ENCODE measurements at places on chromosomes 13 and 19. TPM values are rescaled to one million over a fixed set of nuclear protein-coding genes. Genes with fewer than 3 reads are reported as not detected.

GRCh38 chr13:22076658-22077057, 405.8 kb downstream of the FGF9 start:
- H3K4me3 ChIP-seq, result no peak overlapping the region
- no peaks in the 10 kb centered on the region for H3K36me3 ChIP-seq
- H3K4me1 ChIP-seq, result no peaks in the 10 kb centered on the region
- no peak overlapping the region for H3K27ac ChIP-seq
- no peaks in the 10 kb centered on the region for H3K27me3 ChIP-seq
- DNase-seq, result no peak

GRCh38 chr19:3981736-3982681, 3.3 kb downstream of the EEF2 start:
- H3K36me3 ChIP-seq, result peaks cover 71% of the 10 kb centered on the region
- H3K4me3 ChIP-seq, result no peak overlapping the region
- no peak overlapping the region for H3K27ac ChIP-seq
- peaks cover 25% of the 10 kb centered on the region for H3K4me1 ChIP-seq
- no peak for DNase-seq
- peaks cover 6% of the 10 kb centered on the region for H3K27me3 ChIP-seq

- peaks cover 16% of the 10 kb centered on the region for H3K4me1 ChIP-seq
- H3K27ac ChIP-seq, result peak overlapping the region; percentile 92
- no peaks in the 10 kb centered on the region for H3K27me3 ChIP-seq
- H3K36me3 ChIP-seq, result peaks cover 10% of the 10 kb centered on the region
- no peak for DNase-seq
- peak overlapping the region; percentile 62 for H3K4me3 ChIP-seq
Observed at GRCh38 chr19:34359954-34360315, 5.1 kb upstream of the GPI start.

The CLDND2 gene
- 2.7 TPM for polyA plus RNA-seq

DNA sequence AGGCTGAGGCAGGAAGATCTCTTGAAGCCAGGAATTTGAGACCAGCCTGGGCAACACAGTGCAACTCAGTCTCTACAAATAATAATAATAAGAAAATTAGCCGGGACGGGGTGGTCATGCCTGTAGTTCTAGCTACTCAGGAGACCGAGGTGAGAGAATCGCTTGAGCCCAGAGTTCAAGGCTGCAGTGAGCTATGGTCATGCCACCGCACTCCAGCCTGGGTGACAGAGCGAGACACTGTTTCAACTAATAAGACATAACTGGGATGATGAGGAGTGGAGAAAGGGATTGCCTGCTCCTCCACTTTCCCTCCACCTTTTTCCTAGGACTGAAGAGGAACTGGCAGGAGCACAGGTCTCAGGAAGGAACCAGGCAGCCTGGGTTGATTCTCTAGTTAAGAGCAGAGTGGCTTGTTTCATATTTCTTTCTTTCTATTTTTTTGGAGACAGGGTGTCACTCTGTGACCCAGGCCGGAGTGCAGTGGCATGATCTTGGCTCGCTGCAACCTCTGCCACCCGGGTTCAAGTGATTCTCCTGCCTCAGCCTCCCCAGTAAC, 4.6 kb upstream of the GPI start:
- H3K4me3 ChIP-seq, result no peak overlapping the region
- DNase-seq, result no peak
- H3K27me3 ChIP-seq, result no peaks in the 10 kb centered on the region
- H3K4me1 ChIP-seq, result peaks cover 16% of the 10 kb centered on the region

The COLGALT1 gene
- polyA plus RNA-seq, result 50.4 TPM

- no peak for DNase-seq
- peaks cover 6% of the 10 kb centered on the region for H3K36me3 ChIP-seq
- H3K4me3 ChIP-seq, result no peak overlapping the region
- no peaks in the 10 kb centered on the region for H3K27me3 ChIP-seq
- no peaks in the 10 kb centered on the region for H3K4me1 ChIP-seq
- no peak overlapping the region for H3K27ac ChIP-seq
Observed at GRCh38 chr19:5001615-5002014, 32.7 kb downstream of the KDM4B start.

DNA sequence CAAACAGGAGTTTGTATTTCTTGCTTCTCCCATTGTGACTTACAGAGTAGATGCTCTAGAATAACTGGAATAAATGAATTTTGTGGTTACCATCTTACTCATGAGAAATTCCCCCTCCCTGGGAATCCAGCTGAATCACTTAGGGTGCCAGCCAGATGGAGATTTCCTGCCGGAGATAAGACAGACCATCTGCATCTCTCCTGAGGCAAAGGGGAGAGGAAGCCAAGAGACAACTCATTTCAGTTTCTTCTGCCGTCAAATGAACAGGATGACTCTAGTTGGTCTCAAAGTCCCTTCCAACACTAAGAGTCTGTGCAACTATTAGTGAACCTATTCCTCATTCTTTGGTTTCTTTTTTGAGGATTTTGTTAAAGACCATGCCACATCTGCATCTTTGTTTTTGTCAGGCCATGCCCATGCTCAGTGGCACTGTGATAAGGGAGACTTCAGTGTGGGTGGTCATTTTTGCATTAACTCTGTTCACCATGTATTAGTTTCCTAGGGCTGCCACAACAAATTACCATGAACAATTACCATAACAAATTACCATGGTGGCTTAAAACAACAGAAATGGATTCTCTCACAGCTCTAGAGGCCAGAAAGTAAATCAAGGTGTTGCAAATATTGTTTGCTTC, 112.8 kb downstream of the NDFIP2 start:
- H3K36me3 ChIP-seq, result no peaks in the 10 kb centered on the region
- no peaks in the 10 kb centered on the region for H3K27me3 ChIP-seq
- no peak for DNase-seq
- H3K4me1 ChIP-seq, result no peaks in the 10 kb centered on the region
- no peak overlapping the region for H3K27ac ChIP-seq
- no peak overlapping the region for H3K4me3 ChIP-seq

GRCh38 chr13:52454459-52454819, 839 bp upstream of the CKAP2 start:
- H3K4me3 ChIP-seq, result peak overlapping the region; percentile 61
- peak overlapping the region; percentile 93 for H3K27ac ChIP-seq
- no peaks in the 10 kb centered on the region for H3K27me3 ChIP-seq
- H3K36me3 ChIP-seq, result peaks cover 3% of the 10 kb centered on the region
- DNase-seq, result peak; percentile 16

- no peaks in the 10 kb centered on the region for H3K27me3 ChIP-seq
Observed at GRCh38 chr13:111368091-111368490, 47.6 kb downstream of the TEX29 start.

The PEAK3 gene
- polyA plus RNA-seq, result 0.15 TPM

GRCh38 chr13:60397704-60398378, 821 bp downstream of the TDRD3 start:
- peak overlapping the region; percentile 92 for H3K27ac ChIP-seq
- DNase-seq, result peak; percentile 46
- H3K36me3 ChIP-seq, result no peaks in the 10 kb centered on the region

- no peak for DNase-seq
- no peak overlapping the region for H3K4me3 ChIP-seq
- H3K27me3 ChIP-seq, result no peaks in the 10 kb centered on the region
- H3K4me1 ChIP-seq, result peaks cover 53% of the 10 kb centered on the region
- H3K27ac ChIP-seq, result no peak overlapping the region
Observed at GRCh38 chr13:79779761-79780160, 298.8 kb downstream of the NDFIP2 start.

DNA sequence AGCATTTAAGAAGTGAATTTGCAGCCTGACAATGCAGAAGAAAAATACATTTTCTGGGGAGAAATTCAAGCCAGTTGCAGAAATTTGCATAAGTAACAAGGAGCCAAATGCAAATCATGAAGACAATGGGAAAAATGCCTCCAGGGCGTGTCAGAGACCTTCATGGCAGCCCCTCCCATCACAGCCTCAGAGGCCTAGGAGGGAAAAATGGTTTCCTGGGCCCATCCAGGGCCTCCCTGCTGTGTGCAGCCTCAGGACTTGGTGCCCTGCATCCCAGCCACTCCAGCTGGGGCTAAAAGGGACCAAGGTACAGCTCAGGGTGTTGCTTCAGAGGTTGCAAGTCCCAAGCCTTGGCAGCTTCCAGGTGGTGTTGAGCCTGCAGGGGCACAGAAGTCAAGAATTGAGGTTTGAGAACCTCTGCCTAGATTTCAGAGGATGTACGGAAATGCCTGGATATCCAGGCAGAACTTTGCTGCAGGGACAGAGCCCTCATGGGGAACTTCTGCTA, 16.7 kb upstream of the ITM2B start:
- H3K4me1 ChIP-seq, result peaks cover 20% of the 10 kb centered on the region
- H3K27ac ChIP-seq, result peak overlapping the region; percentile 27
- no peak for DNase-seq
- no peaks in the 10 kb centered on the region for H3K36me3 ChIP-seq
- no peaks in the 10 kb centered on the region for H3K27me3 ChIP-seq

- H3K27me3 ChIP-seq, result peaks cover 34% of the 10 kb centered on the region
- H3K4me1 ChIP-seq, result peaks cover 47% of the 10 kb centered on the region
- H3K36me3 ChIP-seq, result no peaks in the 10 kb centered on the region
- DNase-seq, result no peak
- H3K27ac ChIP-seq, result peak overlapping the region; percentile 6
- no peak overlapping the region for H3K4me3 ChIP-seq
Observed at GRCh38 chr19:35141837-35142605, 1.0 kb upstream of the FXYD7 start.

The C1QTNF9B gene
- polyA plus RNA-seq, result 0.36 TPM

GRCh38 chr19:52590728-52591127, 20.6 kb downstream of the ZNF701 start:
- peaks cover 31% of the 10 kb centered on the region for H3K36me3 ChIP-seq
- H3K27me3 ChIP-seq, result no peaks in the 10 kb centered on the region
- no peak for DNase-seq
- no peak overlapping the region for H3K27ac ChIP-seq
- H3K4me3 ChIP-seq, result no peak overlapping the region
- no peaks in the 10 kb centered on the region for H3K4me1 ChIP-seq

- DNase-seq, result no peak
- H3K27me3 ChIP-seq, result no peaks in the 10 kb centered on the region
- no peak overlapping the region for H3K4me3 ChIP-seq
Observed at GRCh38 chr19:30324982-30325381, 47.2 kb upstream of the ZNF536 start.

The AKAP8L gene
- polyA plus RNA-seq, result 74.7 TPM

DNA sequence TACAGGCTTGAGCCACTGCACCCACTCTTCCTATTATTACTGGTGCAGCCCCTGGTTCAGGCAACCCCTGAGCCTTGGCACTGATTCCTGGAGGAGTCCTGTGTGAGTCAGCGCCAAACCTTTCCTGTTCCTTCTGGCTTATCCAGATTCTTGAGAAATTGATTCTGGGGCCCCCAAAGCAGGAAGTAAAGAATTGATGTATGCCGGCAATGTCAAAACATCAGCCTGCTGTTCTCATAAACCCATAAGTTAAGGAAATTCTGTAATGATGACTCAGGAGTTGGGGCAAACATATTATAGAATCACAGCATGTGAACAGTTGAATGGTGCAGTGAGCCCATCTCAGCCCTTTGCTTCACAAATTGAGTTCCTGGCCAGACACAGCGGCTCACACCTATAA, 1.4 kb upstream of the OR7G3 start:
- no peak overlapping the region for H3K4me3 ChIP-seq
- no peak for DNase-seq

DNA sequence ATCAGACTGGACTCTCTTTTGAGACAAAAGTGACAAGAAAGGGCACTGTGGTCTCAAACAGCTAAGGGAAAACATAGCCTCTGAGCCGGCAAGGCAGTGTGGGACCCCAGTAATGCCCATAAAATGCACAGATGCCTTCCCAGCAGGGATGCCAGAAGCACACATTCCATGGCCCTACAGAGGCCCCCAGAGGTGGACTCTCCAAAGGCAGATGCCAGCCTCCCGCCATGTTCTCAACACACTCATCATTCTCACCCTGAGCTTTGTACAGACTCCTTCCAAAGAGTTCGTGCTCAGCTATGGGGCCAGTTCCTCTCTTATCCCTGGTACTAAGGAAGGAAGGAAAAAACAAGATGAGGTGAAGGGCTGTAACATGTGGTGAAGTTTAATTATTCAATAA, 67.1 kb upstream of the ATP12A start:
- no peaks in the 10 kb centered on the region for H3K36me3 ChIP-seq
- no peak for DNase-seq
- no peak overlapping the region for H3K27ac ChIP-seq
- no peak overlapping the region for H3K4me3 ChIP-seq
- H3K4me1 ChIP-seq, result no peaks in the 10 kb centered on the region

- H3K4me3 ChIP-seq, result no peak overlapping the region
- H3K4me1 ChIP-seq, result peaks cover 3% of the 10 kb centered on the region
- peak overlapping the region; percentile 41 for H3K27ac ChIP-seq
- H3K36me3 ChIP-seq, result no peaks in the 10 kb centered on the region
- H3K27me3 ChIP-seq, result peaks cover 9% of the 10 kb centered on the region
Observed at GRCh38 chr19:10036601-10037071, 23.4 kb downstream of the RDH8 start.

- H3K4me3 ChIP-seq, result no peak within 1 kb of the TSS
- H3K27me3 ChIP-seq, result peaks cover 35% of the 10 kb centered on the region
- peaks cover 4% of the 10 kb centered on the region for H3K4me1 ChIP-seq
Observed at GRCh38 chr19:7676854-7677253, at the start of gene MCEMP1. Gene MCEMP1 (plus strand): TSS chr19:7677090. CDS start chr19:7677121, 31 bp downstream.

Measured in large intestine (tissue), 12 donors.